ENCODE measurements at places on chromosomes 3 and 15.

DNA sequence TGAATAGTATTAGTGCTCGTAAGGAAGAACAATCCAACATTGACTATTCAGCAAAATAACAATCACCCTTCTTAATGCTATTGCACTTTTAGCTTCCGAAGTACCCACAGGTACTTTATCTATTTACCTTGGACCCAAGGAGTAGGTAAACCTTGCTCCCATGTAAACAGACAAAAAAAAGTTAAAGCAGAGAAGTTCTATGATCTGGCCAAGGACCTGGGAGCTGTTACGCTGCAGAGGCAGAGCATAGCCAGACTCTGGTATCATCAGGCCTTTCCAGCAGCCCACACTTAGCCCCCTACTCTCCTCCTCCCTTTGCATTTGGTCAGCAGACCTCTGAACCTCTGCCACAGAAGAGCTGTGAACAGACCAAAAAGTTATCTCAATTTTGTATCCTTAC is 130.3 kb upstream of the TPM1 start:
- DNase-seq, result no peak

DNA sequence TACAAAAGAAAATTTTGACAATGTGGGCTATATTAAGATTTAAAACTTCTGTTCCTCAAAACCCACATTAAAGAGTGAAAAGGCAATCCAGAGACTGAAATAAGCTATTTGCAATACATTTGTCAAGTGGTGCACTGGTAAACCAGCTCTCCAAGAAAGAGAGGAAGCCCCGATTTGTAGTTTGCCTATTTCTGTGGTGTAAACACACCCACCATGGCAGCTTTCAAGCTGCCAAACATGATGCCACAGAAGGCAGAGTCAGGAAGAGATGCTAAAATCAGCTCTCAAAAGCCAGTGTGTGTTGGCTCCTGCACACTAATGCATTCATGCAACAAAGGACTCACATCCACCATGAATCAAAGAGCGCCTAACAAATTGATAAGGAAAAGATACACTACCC is 17.5 kb downstream of the RFTN1 start:
- no peak for DNase-seq

DNA sequence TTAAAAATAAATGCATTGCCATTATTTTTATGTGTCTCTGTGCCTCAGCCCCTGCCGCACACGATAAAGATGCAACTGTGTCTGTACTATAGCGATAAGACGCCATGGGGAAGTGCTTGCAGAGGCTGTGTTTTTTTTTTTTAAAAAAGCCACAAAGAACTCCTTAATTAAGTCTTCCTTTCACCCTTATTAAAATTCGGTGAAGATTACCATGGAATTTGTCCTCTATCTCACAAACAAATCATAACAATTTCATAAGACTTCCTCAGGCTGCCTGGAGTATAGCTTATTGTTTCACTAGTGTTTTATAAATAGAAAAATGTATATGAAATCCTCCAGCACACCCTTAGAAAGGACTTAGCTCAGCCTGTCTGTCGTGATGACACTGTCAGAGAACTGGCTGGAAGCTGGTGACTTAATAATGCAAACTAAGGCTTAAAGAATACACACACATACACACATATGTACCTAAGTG is 374.8 kb upstream of the SLCO3A1 start:
- no peak for DNase-seq

DNA sequence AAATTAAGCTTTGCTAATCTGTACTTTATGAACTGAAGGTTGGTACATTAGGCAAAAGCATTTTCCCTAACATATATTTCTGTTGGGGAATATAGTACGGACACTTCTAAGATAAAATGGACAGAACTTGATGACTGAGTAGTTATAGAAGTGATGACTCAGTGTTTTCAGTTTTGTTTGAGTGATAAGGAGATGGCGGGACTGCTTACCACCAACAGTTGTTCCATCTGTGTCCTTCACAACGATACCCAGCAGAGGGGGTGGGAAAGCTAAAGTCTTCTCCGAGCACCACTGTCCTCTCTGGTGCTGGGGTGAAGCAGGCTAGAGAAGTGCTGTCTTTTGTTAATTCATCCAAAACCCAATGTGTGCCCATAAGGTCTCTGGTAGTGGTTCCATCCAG is 195.8 kb downstream of the CD47 start:
- no peak for DNase-seq

- DNase-seq, result no peak
Observed at GRCh38 chr3:57972531-57973111, 35.6 kb upstream of the FLNB start.

DNA sequence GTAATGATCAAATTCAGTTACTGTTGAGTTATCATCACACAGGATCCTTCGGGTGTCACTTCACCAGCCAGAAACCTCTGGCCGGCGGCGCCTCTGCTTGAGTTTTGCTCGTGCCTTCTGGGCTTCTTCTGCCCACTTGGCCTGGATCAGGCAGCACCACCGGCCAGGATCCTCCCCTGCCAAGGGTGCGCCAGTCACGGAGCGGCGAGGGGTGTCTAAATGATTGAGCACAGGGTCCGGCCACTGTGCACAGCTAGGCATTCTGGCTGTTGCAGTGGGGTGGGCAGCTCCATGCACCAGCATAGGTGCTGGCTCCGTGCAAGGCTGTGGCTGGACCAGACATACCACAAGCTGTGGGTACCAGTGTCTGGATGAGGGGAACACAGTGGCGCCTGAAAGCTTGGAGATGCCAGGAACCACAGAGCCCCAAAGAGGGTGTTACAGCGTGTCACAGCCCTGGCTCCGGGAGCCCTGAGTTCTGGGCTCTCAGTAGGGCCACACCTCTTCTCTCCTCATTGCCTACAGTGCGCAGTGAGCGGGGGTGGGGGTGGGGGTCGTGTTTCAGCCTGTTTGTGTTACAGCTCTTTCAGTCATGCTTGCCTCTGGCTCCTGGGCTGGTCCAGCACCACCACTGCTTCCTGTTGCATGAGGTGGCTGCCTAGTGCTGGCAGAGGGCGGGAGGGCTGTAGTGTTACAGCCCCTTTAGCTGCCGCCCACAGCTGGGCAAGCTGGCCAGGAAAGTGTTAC is 169.4 kb downstream of the FNDC3B start:
- DNase-seq, result no peak

GRCh38 chr3:38453075-38453912 is at the start of gene ACVR2B:
TSS of gene ACVR2B (plus strand) at chr3:38453890. CDS start at chr3:38454323, 433 bp downstream.
- no peak for DNase-seq

DNA sequence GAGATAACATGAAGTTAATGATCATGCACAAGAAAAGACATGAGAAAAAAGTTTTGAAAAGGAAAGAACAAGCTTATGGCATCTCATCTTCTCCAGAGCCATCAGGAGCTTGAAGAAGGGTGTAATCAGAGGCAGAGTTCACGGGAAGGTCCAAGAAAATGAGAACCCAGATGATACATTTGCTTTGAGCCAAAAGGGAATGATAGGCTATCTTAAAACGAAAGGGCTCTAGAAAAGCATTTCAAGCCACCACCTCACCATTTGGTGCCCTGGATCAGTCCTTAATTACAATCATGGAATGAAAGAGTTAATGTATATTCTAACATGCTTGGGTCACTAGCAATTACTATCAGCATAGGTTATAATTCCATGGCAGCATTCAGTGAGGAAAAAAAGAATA is 781.8 kb downstream of the ROBO1 start:
- DNase-seq, result no peak

DNA sequence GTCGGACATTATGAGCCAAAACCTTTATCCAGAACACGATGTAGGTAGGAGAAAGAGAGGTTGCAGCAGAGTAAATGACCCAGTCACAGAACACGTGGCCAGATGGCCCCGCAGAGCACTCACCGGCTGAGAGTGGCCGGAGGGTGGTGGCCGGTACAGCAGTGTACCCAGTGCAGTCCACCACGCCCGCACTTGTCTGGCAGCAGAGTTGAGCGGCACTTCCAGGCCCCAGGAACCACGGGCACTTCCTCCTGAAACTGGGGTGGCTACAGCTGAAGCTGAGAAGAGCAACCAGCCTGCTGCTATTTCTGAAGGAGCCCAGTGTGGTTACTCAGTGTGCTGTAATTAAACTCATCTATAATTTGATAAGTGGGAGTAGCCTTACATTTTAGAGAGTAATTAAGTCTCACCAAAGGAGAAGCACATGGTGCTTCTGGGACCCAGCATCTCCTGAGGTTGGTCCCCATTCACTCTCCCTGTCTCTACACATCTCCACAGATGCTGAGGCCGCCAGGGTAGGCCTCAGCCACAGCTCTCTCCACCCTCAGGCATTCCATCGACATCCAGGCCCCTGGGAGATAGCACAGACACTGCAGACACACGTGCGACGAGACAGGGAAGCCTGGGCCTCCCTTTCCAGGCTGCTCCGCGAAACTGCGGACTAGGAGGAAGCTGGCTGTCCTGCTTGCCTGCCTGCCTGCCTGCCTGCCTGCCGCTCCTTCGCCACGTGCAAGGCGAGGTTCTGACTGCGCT is 49.8 kb downstream of the BDH1 start:
- no peak for DNase-seq

DNA sequence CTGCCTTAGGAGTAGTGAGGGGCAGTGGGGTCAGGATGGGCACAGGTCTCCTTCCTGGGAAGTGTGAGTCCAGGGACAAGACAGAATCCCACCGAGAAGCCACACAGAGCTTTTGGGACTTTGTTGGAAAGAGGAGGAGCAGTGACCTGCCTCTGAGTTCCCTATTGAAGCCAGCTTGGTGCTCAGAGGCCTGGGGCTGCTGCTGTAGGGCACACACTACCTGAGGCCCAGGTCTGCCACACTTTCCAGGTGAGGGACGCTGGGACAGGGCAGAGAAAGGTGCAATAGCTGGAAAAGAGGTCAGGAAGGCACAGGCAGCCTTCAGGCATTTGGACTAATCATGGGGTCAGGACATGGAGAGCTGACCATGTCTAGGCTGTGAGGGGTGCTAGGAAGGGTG is 67.7 kb downstream of the SCN5A start:
- no peak for DNase-seq

GRCh38 chr3:62662677-62663076 is 212.5 kb downstream of the CADPS start:
- DNase-seq, result no peak

All from DMS153 (cell line).